AG08395 (cell line): ENCODE measurements at places on chromosomes 11 and 22.

- no peak for DNase-seq
These were observed 38.4 kb downstream of the DRD2 start for GRCh38 chr11:113436672-113437252.

DNA sequence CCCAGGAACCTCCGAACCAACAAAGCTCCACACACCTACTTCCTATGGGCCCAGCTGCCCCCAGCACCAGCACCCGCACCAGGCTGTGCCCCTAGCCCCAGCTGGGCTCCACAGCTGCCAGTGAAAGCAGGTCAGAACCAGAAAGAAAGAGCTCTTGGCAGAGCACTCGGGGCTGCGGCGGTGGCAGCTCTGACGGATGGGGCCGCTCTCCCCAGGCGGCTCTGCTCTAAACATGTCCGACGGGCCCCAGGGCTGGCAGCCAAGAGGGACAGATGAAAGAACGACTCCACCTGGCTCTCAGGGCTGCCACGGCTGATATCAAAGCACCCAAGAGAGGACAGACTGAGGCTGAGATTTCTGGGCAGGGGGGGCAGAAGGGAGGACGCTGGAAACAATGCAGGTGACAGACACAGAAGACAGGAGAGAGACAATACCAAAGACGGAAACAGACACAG is 25.7 kb downstream of the LRFN4 start:
- DNase-seq: no peak

DNA sequence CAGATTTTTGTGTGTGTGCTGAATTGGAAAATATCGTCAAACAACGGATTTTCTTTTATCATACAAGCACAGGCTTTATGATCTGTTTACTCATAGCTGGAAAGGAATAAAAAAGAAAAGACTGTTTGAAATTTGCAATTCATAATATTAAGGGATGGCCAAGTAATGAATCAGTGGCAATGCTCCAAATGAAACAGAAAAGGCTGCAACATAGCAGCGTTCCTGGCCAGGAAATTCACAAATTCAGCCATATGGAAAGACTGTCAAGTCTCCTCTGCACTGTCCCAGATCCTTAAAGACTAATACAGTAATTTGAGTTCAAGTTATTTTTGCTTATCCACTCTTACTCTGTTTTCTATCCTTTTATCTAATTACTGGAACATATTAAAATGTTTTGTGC is 98.2 kb downstream of the MSANTD4 start:
- DNase-seq: no peak

DNA sequence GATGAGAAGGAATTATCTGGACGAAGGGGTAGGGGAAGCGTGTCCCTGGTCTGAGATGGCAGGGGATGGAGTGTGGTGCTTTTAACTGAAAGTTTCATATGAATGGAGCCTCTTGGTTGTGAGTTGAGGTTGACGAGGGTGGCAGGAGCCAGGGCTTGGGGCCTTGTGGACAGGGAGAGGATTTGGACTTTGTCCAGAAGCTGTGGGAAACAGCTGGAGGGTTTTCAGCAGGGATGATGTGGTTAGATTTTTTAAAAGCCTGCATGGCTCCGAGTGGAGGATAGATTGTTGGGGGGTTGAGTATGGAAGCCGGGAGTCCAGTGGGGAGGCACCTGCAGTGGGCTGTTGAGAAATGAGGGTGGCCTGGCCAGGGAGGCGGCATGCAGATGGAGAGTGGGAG is 24.8 kb downstream of the MYO7A start:
- DNase-seq: no peak

GRCh38 chr22:48943567-48944432 is 883.9 kb downstream of the BRD1 start:
- DNase-seq: no peak

DNA sequence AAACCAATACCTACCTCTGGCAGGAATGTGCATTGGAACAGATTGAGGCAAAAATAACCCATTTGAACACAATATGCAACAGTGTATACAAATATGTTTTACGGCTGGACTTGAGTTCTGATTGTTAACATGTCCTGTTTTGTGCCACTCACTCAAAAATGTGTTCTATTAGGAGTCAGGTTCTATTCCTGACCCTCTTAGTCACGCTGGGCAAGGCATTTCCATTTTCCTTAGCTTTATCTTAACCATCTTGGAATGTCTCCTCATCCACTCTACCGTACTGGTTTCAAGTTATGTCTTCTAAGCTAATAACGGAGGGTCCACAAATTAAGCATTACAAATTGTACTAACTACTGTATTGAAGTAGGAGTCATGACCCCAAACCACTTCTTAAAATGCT is 78.6 kb downstream of the MAML2 start:
- DNase-seq: no peak

DNA sequence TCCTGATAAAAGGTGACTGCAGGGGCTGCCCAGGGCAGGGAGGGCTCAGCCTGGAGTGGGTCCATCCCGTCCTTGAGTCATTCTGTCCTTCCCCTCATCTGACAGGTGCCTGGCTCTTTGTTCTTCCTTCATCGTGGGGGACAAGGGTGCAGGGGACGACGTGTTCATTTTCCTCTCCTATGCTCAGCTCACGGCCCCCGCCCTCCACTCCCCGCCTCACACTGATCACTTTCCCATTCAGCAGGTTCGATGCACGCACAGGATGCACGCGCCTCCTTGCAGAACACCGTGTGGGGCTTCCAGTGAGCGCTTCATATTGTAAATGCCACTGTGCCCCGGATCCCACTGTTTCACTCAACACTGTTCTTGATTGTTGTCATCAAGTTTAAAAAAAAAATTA is 32.7 kb upstream of the SHANK2 start:
- DNase-seq: no peak

GRCh38 chr11:130168105-130168504 is 8.5 kb downstream of the ST14 start:
- DNase-seq: peak; percentile 35

DNA sequence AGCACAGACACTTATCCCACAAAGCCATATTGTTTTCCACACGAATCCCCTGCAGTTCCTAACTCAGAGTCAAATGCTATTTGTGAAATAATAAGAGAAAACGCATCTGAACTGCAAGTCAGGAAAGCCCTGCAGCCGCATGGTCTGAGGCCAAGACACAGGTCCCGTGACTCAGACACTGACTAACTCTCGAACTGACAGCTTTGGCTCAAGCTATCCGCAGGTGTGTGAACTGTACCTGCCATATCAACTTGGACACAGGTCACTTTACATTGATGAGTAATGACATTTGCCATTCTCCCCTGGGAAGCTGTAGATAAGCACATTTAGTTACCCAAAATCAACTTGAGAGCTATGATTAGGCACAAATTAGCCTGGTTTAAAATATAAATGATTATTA is 34.9 kb upstream of the NFRKB start:
- no peak for DNase-seq

GRCh38 chr11:7604331-7604955 is 68.9 kb downstream of the CYB5R2 start:
- no peak for DNase-seq

DNA sequence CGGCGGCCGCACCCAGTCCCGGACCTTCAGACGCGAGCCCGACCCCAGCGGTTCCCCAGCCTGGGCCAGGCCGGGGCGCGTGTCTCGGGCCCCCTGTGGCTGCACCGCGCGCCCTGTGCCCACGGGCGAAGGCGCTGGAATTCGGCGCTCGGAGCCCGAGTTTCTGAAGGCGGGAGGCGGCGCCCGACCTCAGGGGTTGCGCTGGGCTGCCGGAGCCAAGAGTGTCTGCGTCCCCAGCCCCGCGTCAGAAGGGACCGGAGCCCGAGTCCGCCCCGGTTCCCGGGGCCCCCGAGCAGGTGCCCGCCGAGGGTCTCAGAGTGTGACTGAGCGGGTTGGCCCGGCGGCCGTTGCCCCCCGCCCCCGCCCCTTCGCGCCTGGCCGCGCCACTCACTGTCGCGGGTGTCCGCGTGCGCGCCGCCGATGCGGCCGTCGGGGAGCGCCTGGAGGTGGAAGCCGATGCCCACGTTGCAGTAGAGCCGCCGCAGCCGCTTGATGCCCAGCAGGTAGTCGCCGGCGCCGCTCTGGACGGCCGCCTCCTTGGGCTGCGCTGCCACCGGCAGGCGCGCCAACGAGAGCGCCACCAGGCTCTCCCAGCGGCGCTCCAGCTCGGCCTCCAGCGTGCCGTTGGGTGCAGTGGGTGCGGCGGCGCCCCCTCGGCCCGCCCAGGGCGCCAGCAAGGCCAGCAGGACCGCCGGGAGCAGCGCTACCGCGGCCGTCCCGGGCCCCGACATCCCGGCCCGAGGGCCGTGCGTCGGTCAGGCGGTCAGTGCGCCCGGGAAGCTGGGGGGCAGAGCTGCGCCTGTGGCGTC is 583 bp downstream of the FGF4 start:
- no peak for DNase-seq

DNA sequence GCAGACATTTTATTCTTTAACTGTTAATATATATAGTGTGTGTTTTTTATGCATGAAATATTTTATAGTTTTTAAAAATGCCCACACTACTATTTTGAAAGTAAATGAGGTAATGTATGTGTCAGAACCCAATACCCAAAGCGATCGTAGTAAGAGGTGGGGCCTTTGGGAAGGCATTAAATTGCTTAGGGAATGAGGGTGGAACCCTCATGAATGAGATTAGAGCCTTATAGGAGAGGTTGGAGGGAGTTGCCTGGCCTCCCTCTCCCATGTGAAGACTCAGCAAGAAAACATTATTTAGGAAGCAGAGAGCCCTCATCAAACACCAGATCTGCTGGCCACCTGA is 11.1 kb downstream of the KLHL35 start:
- DNase-seq: no peak

GRCh38 chr11:76074148-76075095 is 131.9 kb downstream of the WNT11 start:
- peak; percentile 59 for DNase-seq

GRCh38 chr11:71153005-71153390 is 99.4 kb downstream of the SHANK2 start:
- DNase-seq: peak; percentile 46

- DNase-seq: peak; percentile 14
These were observed 1.9 kb upstream of the DEPDC7 start for GRCh38 chr11:33013755-33014154.

DNA sequence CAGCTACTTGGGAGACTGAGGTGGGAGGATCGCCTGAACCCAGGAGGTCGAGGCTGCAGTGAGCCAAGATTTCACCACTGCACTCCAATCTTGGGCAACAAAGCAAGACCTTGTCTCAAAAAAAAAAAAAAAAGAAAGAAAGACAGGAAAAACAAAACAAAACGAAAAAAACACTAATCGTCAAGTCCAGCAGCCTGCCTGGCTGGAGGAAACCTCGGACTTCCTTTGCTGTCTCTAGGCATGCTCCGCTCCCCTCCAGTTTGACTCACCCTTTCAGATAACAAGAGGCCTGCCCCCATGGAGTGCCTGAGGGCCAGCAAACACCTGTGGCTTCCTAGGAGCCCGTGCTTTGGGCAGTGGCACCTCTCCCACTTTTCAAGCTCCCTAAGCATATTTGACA is 28.8 kb upstream of the CHKA start:
- no peak for DNase-seq

DNA sequence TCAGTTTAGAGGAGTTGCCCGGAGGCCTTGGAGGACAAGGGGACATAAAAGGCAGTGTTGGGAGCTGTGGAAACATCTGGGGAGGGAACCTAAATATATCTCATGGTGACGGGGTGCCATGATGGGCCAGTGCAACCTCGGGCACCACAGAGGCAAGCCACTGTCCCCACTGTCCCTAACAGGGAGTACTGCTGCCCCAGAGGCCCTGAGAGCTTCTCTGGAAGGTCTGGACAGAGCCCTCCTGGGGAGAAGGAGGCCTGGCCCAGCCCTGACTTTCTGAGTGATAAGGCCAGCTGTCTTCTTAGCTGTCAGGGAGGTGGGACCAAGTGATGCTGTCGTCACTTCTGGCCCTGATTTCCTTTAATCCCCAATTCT is 5.5 kb upstream of the P2RY6 start:
- no peak for DNase-seq

DNA sequence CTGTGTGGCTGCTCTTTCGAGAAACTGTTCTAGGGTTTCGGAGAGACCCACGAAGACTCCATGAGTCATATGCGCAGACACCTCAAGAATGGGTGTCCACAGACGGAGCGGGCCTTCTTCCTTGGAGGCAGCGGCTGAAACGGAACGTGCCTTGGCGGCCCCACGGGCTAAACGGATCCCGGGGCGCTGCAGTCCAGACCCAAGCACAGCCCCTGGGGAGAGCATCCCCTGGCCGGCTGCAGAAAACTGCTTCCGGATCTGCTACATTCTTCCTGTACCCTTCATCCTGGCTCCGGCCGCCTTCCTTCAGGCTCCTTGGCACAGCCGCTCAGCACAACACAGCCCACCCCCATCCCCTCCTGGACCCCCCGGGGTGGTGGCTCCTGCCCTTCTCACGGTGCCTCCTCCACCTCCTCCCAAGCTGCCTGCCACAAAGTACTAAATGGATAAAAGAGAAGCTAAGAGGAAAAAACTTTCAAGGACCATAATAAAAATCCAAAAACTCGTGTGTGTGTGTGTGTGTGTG is 25.4 kb downstream of the CPT1A start:
- no peak for DNase-seq
